ENCODE measurements at places on chromosomes 11 and 22. TPM values are rescaled to one million over a fixed set of nuclear protein-coding genes. Genes with fewer than 3 reads are reported as not detected.

The CRYBA4 gene
- 0.22 TPM for total RNA-seq

GRCh38 chr11:107821199-107821927 is 37.2 kb downstream of the SLC35F2 start:
- no peak for DNase-seq

- DNase-seq: no peak
Measured at GRCh38 chr22:46064228-46064965, 85.9 kb upstream of the PPARA start.

DNA sequence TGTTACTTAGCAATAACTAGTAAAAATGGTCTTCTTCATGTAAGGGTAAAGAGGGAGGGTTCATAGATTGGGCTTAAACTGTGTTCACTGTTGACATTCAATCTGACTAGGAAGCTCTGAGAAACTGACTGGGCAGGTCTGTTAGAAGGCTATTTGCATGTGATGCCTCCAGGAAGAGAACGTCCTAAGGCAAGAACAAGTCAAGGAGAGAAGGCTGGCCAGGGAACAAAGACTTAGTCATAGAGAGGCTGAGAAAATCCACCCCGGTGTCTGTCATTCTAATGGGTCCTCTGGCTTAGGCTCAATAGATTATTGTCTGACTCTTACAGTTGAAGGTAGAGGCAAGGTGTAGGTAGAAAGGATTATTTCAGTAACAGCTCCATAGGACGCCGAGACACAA is 50.3 kb upstream of the CD44 start:
- no peak for DNase-seq

The MMP13 gene
- not detected for total RNA-seq

The PRG3 gene
- not detected for total RNA-seq

- DNase-seq: peak; percentile 63
Measured at GRCh38 chr11:70680781-70681281, 282.5 kb downstream of the CTTN start.

DNA sequence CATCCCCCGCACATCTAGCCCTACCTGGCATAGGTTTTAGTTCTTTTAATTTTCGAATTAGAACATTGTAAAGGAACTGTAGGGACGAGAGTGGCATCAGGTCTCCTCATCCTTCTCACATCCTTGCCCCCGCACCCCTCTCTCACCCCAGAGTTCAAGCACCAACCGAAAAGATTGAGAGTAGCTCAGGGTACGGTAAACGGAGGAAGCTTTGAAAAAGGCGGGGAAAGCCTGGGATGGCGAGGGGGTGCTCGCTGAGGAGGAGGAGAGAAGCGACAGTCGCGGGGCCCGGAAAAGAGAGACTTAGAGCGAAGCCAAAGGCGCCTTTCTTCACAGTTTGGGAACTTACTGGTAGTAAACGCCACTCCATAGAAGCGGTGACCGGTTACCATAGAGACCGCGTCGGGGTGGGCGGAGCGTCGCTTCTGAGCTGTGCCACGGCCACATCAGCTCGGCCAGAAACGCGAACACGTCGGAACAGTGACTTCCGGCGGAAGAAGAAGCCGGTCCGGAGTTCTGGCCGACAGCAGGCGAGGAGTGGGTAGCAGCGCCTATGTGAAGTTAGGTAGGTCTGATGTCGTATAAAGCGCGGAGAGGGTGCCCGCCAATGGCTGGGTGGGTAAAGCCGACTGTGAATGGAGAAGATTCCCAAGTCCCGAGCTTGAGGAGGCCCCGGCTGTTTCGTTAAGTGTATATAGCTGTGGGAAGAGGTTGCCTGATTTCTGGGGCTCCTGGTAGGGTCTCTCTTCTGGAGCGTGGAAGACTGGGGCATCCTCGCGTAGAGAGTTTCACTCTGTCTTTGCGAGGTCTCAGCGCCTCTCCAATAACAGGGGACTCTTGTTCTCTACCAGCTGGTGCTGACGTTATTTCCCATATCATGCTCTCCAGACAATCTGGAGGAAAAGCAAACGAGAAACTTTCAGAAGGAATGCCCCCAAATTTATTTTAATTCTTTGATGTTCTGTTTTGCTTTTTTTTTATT is at the start of the genes DCDC1 and DNAJC24:
Gene DCDC1 (minus strand): TSS at position 392 of the 982 bp plus-strand sequence. CDS start 41,459 bp downstream, outside the sequence.
Gene DNAJC24 (plus strand): TSS at position 513 of the 982 bp plus-strand sequence. CDS start 889 bp downstream, outside the sequence.
- DNase-seq: peak; percentile 71

DNA sequence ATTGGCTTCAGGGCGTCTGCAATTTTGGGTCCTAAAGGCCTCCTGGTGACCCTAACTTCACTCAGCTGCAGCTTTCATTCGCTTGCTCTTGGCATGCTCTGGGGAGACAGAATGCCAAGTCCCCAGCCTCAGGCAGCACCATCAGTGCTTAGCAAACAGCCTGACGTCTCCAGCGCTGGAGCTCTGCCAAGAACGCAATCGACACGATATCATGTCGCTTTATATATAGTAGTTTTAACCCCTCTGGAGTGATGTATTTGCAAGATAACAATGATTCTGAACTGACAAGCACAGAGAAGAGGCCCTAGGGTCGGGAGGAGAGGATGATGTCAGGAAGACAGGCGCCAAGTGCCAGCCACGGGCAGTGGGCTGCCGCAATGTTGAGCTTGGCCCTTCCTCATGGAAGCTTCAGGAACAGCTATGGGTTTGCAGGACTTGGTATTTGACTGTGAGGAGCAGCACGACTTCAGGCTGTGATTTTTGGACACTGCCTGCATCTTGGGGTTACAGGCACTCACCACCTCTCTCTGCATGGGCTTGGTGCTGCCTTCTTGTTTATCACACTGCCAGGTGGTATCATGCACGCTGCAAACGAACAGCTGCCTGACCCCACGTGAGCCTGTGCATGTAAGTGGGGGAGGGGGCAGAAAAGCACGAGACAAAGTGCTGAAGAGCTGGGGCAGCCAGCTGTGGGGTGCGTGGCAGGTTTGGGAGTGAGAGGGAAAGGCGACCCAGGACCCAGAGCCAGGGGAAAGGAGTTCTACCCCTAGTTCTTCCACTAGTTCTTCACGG is 26.1 kb downstream of the B3GAT1 start:
- no peak for DNase-seq

The BBOX1 gene
- total RNA-seq: not detected

- DNase-seq: no peak
Measured at GRCh38 chr11:36008584-36008983, 64.7 kb downstream of the LDLRAD3 start.

- peak; percentile 43 for DNase-seq
Measured at GRCh38 chr22:46845296-46846149, 83.1 kb downstream of the TBC1D22A start.

- DNase-seq: no peak
Measured at GRCh38 chr11:67160872-67161783, 42.1 kb downstream of the KDM2A start.

DNA sequence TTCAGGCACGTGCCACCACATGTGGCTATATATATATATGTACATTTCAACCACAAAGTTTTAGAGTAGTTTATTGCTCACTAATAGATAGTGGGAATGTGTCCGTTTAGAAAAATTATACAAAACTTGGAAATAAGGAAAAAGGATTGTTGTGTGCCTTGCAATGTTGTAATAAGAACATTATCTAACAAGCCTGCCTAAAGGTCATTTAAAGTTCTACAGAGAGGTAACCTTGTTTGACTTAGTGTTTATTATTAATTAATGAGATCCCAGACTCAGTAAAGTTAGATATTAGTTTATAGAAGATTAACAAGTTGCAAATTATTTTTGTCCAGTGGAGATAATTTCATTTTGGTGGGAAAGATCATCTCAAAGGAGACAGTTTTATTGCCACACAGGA is 5.5 kb upstream of the PATL1 start:
- DNase-seq: no peak

GRCh38 chr11:74471668-74472429 is 4.5 kb upstream of the KCNE3 start:
- no peak for DNase-seq

The C1QTNF6 gene
- total RNA-seq: 4.9 TPM

DNA sequence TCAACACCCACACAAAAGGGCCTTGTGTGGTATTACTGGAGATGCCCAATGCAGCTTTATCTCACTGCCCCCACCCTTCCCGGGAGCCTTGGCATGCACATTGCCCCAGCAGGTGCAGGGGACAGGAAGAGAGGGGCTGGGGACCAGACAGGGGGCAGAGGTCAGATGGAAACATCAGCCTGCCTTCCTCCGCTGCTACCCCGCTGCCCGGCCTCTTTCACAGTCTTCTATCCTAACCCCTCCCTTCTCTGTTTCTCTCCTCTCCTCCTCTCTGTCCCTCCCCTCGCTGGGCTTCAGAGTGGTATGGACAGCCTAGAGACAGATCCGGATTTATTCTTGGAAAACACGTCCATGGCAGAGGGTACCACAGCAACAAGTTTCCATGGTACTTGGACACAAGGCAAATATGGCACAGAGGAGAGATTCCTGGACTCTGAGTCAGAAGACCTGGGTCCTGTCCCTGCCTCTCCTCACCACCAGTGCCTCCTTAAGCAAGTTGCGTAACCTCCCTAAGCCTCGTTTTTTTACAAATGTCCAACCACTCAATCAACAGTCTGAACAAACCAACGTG is 8.3 kb upstream of the IGSF9B start:
- no peak for DNase-seq

DNA sequence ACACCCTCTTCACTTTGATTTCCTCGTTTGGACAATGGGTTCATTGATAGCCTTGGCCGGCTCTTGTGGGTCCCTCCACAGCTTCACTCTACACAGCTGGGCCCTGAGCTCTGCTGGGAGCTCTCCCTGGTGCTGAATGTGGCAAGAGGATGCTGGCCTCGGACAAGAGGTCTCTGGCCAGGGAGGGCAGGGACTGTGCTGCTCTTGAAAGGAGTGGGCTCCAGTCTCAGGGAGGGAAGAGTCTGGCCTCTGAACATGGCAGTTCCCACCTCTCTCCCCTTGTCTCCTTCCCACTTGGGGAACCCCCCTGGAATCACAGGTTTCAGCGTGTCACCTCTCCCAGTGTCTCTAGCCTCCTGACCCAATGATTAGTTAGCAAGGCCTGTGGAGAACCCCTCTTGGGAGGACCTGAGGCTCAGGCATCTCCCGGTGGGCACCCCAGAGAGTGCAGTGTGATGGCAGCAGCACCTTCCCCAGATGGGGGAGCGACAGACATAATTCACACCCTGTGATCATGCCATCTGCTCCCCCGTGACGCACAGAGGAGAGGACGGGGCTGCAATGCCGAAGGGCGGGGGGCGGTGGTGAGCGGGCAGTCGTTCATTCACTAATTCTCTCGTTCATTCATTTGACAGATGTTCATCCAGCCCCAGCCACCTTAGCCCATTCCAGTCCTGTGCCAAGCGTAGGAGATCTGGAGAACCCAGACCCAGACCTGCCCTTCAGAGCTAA is 2.8 kb upstream of the CABP7 start:
- DNase-seq: peak; percentile 94

GRCh38 chr11:127521413-127521812 is 520.8 kb upstream of the KIRREL3 start:
- DNase-seq: no peak

The GGTLC3 gene
- not detected for total RNA-seq

GRCh38 chr11:86983021-86983488 is 27.9 kb upstream of the FZD4 start:
- no peak for DNase-seq

The HSD17B12 gene
- 72.1 TPM for total RNA-seq

The OR2AT4 gene
- total RNA-seq: not detected

- peak; percentile 96 for DNase-seq
Measured at GRCh38 chr11:2156416-2157182, 4.4 kb downstream of the INS start.

GRCh38 chr11:73726825-73727224 is 34.0 kb downstream of the RAB6A start:
- no peak for DNase-seq

DNA sequence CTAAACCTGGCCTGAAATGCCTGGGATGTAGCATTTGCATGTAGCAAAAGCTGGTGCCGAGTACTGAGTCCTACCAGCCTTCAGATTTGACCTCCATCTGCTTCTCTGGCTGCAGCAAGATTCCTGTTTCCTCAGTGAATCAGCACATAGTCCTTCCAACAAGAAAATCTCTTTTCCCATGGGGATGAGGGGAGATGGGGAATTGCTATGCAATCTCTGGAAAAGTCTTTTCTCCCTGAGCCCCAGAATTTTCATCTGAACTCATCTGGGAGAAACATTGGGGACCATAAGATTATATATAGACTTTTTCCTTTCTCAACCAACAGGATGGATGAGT is 32.0 kb upstream of the YWHAH start:
- no peak for DNase-seq

The APOBEC3H gene
- total RNA-seq: not detected

The UPB1 gene
- not detected for total RNA-seq

The RIMBP3B gene
- total RNA-seq: 0.24 TPM

The RCE1 gene
- total RNA-seq: 50.6 TPM

- no peak for DNase-seq
Measured at GRCh38 chr22:42067671-42068251, 2.9 kb downstream of the NAGA start.

DNA sequence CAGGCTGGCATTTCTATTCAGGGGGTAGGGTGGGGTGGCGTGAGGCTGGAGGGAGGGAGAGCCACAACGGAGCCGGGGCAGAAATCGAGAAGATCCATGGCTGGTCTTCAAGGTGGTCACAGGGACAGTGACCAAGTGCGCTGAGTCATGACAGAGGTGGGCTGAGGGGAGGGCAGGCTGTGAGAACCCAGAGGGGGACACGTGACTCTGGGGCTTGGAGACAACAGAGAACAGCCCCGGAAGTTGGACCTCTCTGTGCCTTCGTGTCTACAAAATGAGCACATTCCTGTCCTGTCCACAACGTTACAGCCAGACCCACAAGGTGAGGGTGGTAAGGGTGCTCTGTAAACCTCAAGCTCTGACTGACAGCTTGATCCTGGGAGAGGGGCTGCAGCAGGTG is 35.1 kb upstream of the ARFGAP3 start:
- no peak for DNase-seq

The MPEG1 gene
- not detected for total RNA-seq

DNA sequence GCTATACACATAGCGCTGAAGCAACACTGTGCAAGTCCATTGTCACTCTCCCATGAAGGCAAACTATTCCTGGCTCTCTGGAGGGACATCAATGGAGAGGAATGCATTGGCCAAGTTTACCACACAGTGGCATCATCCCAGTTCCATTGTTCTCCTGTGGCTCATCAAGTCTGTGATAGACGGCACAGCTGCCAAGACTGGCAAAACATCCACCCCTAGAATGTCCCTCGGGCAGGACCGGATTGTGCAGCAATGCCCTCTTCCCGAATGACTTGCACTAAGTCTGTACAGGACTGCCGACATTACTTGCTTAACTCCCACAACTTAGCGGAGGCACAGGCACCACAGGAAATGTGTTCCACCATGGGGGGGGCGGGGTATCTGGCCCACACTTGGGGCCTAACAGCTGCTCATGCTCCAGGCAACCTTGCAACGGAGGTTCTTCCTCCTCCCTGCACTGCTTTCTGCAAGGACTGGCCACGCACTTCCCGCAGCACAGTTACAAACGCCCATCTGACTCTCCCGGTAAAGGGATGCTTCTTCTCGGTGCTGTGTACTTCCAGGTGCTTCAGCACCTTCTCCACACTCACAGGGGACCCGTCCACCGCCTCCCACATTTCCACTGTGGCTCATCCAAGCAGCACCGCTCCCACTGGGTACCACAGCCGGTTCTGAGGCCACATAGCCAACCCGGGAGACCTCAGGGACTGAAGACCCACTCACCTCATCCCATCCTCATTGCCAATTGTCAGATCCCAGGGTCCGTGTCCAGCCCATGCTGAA is 1309.6 kb upstream of the RAG2 start:
- DNase-seq: no peak
